ENCODE measurements at places on chromosomes 12 and 14.
A peak's percentile ranks its signal among the peaks of the same experiment; 100 is the strongest.

- DNase-seq: no peak
These were observed 1.5 kb downstream of the LAG3 start for GRCh38 chr12:6773590-6774351.

DNA sequence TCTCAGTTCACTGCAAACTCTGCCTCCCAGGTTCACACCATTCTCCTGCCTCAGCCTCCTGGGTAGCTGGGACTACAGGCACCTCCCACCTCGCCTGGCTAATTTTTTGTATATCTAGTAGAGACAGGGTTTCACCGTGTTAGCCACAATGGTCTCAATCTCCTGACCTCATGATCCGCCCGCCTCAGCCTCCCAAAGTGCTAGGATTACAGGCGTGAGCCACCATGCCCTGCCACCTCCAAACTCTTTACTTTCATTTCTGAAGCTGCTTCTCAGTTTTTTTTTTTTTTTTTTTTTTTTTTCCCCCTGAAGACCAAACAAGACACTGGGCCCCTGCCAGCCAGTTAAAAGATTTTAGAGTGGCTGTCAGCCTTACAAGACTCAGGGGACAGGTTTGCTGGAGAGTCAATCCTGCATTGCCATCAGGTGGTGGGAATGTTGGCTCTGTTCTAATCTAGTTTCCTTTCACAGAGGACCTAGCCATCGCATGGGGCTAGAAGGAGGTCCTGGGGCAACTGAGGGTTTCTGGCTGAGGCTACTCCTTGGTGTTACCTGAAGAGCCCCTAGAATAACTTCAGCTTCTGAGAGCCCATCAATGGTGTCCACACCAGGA lies 37.4 kb upstream of the HIGD1C start:
- DNase-seq: no peak

- DNase-seq: no peak
These were observed 10.9 kb downstream of the COPS7A start for GRCh38 chr12:6734506-6735387.

- DNase-seq: peak; percentile 60
These were observed 154.1 kb upstream of the FUT8 start for GRCh38 chr14:65258391-65258790.

- no peak for DNase-seq
These were observed 30.7 kb downstream of the GUCY2C start for GRCh38 chr12:14665354-14666348.

DNA sequence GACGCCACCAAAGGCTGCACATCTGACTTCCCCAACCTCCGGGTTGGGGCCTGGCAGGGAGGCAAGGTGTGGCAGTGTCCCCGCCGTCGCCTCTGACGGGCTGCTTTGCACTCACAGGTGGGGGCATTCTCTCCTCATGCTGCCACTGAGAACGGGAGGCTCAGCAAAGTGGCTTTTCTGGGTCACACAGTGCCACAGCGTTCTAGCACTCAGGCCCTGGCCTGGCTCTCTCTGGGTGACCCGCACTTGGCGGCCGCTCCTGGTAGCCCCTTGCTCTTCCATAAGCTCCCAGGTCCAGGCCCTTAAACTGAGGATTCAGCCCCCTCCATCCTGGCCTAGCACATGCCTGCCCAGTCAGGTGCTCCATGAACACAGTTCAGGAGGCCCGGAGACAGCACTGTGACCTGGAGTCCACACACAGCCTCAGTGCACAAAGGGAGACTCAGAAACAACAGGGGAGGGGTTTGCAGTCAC lies 25.2 kb downstream of the SERPINA1 start:
- no peak for DNase-seq

DNA sequence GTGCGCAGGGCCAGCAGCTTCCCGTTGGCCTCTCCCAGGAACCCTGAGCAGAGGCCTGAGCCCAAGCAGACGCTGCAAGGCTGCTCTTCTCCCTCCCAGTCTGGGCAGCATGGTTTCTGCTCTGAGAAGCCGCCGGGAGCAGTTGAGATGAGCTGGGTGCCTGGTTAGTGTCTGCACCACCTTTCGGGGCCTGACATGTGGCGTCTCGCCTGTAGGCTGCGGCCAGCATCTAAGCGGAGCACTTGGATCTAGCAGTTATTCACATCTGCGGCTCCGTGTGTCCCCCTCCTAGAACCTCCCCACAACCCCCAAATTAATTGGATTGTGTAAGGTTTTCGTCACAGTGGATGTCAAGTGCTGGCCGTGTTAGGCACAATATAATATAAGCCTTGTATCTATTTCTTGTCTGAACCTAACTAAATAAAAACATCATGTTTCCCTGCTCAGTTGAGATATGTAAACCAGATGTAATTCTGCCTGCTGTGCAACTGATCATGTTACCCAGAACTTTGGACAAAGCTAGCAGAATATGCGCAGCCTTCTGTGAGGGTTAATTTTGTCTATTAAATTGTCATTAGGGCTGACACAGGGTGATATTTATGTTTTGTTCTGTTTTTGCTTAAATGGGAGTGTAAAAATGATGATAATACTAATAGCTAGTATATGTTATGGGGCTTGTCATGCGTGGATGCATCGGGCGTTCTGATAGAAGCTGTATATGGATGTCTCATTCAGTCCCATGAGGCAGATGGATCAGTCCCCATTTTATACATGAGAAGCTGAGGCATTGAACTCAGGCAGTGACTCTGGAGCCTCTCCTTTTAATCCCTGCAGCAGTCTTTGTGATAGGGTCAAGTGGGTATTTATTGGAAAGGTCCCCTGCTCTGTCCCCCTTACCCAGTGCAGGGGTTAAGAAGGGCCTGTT lies 45.8 kb downstream of the ELK3 start:
- no peak for DNase-seq

GRCh38 chr14:104237651-104238423 lies 99.5 kb downstream of the KIF26A start:
- DNase-seq: no peak

GRCh38 chr12:27332714-27333402 lies at the start of gene BMAL2:
Gene BMAL2 (plus strand): TSS chr12:27332836. CDS start chr12:27333073, 237 bp downstream.
- DNase-seq: no peak

DNA sequence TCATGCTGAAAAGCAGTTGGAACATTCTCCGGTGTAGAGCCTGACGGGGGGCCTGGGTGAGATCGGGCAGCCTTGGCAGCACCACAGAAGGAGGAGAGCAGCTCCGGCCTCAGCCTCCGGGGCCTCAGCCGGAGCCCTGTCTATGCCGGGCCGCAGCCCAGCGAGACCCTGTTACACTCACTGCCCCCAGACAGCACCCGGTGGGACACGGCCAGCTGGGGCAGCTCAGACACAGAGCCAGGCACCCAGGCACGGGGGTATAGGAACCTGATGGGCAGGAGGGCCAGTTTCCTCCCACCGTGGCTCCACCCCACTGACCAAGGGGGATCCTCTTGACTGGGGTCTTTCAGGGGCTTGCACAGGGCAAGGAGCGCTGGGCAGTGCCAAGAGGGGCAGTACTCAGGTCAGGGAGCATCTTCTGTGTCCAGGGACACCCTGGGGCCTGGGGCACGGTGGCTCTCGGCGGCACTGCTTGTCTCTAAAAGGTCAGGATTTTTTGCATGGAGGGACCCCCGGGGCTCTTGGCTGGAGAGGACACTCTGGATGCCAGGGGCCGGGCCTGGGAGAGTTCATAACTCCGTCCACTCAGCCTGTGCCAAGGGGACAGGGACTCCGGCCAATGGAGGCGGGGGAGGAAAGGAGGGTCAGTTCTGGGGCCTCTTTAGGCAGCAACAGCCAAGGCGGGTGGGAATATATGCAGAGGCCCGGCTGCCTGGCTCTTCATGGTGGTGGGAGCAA lies 9.4 kb downstream of the INF2 start:
- no peak for DNase-seq
